ENCODE measurements at places on chromosomes 5 and 9. TPM values are rescaled to one million over a fixed set of nuclear protein-coding genes. Genes with fewer than 3 reads are reported as not detected.

PCA3 gene
- total RNA-seq: not detected

PTGES gene
- total RNA-seq: 5.1 TPM

GABRA6 gene
- total RNA-seq: not detected

KCNV2 gene
- not detected for total RNA-seq

GRXCR2 gene
- total RNA-seq: not detected

All from mesangial cell (primary cell).